Fibroblast of upper back skin (primary cell): ENCODE measurements at places on chromosomes 3 and 15.

- no peak for DNase-seq
Measured at GRCh38 chr15:76982756-76983155, 12.2 kb upstream of the PSTPIP1 start.

DNA sequence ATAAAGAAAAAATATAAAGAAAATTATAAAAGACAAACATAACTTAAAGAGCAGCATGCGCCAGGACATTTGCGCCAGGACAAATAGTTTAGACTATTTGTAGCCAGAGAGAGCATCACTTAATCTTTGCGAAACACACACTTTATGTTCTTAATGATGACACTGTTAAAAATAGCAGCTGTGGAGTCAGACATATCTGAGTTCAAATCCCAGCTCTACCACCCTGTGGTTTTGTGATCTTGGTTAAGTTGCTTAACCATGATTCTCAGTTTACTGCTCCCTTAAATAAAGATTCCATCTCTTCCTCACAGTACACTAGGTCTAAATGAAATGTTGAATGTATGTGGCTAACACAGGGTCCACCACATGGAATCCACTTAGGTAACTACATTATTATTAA, 31.4 kb downstream of the KCNMB2 start:
- no peak for DNase-seq

GRCh38 chr3:101244212-101244575, 76.2 kb downstream of the IMPG2 start:
- peak; percentile 36 for DNase-seq

- DNase-seq: no peak
Measured at GRCh38 chr15:78977091-78977571, 32.3 kb upstream of the CTSH start.

- DNase-seq: no peak
Measured at GRCh38 chr15:91193378-91193720, 93.3 kb downstream of the SV2B start.

- DNase-seq: no peak
Measured at GRCh38 chr3:170599091-170599490, 13.2 kb upstream of the SLC7A14 start.

- no peak for DNase-seq
Measured at GRCh38 chr3:196774191-196774820, 34.6 kb downstream of the PAK2 start.

DNA sequence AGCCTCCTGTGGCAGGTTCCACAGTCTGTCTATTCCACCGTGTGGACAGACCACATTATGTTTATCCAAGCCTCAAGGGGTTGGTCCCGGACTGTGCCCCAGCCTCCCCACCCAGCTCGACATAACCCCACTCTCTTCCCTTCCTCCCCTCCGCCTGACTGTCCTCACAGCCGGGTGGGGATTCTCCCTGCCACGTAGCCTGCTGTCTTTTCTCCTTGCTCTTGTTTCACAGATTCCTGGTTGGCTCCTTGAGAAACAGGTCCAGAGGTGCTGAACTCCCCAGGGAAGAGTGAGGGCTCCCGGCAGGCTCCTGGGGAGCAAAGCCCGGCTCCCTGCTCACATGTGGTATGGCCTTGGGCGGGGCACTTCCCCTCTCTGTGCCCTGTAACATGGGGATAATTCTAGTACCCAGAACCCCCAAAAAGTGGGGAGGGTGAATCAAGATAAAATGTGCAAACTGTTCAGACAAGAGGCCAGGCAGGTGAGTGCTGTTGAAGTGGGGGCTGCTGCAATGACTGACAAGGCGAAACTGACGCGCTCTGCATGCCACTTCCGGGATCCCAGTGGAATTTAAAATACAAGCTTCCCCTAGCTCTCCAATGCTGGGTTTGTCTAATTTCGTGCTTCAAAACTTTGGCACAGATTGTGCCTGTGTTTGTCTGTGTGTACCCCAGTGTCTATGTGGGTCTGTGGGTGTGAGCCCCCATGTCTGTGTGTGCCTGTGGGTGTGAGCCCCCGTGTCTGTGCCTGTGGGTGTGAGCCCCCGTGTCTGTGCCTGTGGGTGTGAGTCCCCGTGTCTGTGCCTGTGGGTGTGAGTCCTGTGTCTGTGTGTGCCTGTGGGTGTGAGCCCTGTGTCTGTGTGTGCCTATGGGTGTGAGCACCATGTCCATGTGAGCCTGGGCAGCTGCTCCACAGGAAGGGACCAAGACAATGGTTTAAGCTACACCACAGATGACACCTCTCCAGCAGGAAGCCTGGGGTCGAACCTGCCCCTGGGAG, 160.6 kb upstream of the IQSEC1 start:
- no peak for DNase-seq

GRCh38 chr3:123387532-123387931, 61.4 kb downstream of the ADCY5 start:
- no peak for DNase-seq

- no peak for DNase-seq
Measured at GRCh38 chr3:61541694-61542093, 19.7 kb upstream of the PTPRG start.

DNA sequence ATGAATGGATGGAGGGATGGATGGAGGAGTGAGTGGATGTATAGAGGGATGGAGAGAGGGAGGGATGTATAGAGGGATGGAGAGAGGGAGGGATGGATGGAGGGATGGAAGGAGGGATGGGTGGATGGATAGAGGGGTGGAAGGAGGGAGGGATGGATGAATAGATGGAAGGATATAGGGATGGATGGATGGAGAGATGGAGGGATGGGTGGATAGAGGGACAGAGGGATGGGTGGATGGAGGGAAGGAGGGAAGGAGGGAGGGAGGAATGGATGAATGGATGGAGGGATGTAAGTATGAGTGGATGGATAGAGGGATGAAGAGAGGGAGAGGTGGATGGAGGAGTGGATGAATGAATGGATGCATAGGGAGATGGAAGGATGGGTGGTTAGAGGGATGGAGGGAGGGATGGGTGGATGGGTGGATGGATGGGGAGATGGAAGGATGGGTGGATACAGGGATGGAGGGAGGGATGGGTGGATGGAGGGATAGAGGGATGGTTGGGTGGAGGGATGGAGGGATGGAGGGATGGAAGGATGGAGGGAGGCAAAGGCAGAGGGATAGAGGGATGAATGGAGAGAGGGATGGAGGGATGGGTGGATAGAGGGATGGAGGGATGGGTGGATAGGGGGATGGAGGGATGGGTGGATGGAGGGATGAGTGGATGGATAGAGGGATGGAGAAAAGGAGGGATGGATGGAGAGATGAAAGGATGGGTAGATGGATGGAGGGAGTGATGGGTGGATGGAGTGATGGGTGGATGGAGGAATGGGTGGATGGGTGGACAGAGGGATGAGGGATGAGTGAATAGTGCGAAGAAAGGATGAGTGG, 313.8 kb downstream of the UACA start:
- no peak for DNase-seq

- peak; percentile 61 for DNase-seq
Measured at GRCh38 chr3:171307046-171307585, 153.1 kb downstream of the TNIK start.

DNA sequence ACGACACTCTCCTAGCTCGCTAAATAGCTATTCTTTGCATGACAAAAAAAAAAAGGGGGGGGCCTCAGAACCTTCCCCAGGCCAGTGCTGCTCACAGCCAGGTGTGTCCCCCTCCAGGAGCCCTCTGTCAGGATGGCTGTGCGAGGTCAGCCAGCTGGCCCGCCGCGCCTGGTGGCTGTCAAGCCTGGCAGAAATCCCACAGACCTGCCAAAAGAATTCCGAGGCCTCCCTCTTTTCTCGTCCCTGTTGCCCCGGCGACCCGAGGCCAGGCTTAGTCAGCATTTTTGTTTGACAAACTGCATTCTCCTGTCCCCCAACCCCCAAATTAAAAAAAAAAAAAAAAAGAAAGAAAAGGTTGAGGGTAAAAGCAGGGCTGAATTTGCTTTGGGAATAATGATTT, 61.9 kb downstream of the TM4SF4 start:
- DNase-seq: peak; percentile 73
